SIG-M5 (cell line): ENCODE measurements at places on chromosomes 6 and 20.

DNA sequence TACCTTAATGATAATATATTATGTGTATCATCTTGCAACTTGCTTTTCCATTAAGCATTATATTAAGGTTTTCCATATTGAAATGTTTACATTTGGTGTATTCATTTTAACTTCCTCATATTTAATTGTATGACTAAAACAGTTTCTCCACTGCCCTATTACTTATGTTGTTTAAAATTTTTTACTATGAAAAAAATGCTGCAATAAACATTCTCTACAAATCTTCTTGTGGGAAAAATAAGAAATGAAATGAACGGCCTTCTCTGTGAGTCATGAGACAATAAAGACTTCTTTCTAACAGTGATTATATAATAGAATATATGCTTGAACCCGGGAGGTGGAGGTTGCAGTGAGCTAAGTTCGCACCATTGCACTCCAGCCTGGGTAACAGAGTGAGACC lies 25.5 kb downstream of the FASTKD5 start:
- DNase-seq = no peak

DNA sequence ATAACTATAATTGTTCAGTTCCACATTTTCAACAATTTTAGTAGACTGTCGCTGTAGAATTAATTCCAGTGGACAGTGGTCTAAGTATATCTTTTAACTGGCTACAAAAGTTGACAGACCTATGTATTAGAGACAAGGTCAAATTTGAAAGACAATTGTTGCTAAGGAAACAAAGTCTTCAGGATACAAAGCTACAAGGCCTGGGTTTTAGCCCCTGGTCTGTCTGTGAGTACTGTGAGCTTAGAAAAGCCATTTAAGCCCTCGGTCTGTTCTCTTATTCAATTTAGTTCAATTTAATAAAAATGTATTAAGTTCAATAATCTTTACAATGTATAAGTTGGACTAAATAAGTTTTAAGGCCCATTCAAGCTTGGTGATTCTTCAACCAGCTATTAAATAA lies 352.5 kb downstream of the HDGFL1 start:
- no peak for DNase-seq

GRCh38 chr6:2324166-2324953 lies 79.0 kb upstream of the GMDS start:
- no peak for DNase-seq

DNA sequence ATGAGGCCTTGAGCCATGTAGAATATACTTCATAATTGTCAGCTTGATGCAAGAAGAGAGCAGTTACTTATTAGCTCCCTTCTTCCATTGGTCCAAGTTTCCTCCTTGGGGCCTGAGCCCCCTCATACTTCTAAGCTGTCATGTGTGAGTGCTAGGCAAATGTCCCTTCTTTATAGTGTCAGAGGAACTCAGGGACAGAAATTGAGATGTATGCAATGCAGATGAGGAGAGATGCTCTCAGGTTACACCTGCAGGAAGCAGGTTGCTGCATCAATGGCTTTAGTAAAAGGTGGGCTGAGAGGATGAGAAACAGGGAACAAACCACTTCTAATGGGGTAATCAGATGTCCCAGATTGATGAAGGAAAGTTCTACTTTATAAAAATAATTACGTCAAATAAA lies 6.7 kb upstream of the PDSS2 start:
- DNase-seq = no peak

GRCh38 chr6:18182568-18182967 lies 27.3 kb downstream of the KDM1B start:
- DNase-seq = no peak

GRCh38 chr6:51260003-51260402 lies 441.3 kb downstream of the TFAP2B start:
- no peak for DNase-seq

DNA sequence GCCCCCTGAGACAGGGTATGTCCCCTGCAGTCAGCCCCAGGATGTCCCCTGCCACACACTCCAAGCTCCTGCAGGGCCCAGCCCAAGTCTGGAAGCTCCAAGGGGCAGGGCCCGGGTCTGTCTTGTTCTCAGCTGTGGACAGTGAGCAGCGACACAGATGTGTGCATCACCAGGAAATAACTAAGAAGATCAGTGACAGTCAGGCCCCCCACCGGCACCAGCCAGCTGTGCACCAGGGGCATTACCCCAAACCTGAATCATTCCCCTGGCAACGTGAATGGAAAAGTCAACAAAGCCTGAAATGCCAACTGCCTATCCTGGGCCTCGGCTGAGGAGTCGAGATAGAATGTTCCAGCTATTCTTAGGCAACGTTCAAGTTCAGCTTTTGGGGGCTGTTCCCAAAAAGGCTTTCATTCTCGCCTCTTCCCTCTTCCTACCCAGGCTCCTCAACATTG lies 105.0 kb downstream of the PREX1 start:
- no peak for DNase-seq

- DNase-seq = no peak
Measured at GRCh38 chr6:31087494-31088089, 24.8 kb downstream of the C6orf15 start.

- DNase-seq = no peak
Measured at GRCh38 chr6:26045928-26046368, 41.3 kb upstream of the HFE start.

DNA sequence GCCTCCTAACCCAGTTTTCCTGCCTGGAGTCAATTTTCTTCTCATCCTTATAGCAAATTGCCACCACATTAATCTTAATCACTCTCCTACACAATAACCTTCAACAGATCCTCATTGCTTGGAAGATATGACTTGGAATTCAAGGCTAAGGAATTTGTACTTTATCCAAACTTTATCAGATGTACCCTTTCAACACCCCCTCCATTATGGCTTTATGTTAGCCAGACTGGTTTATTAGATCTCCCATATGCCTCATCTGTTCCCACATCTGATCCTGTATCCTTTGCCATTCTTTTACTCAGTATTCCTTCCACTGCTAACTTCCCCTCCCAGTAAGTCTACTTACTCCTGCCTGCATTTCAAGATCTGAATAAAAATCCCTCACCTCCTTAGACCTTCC lies 4.0 kb upstream of the FRK start:
- DNase-seq = no peak

- DNase-seq = no peak
Measured at GRCh38 chr6:112701201-112701600, 354.1 kb downstream of the RFPL4B start.

DNA sequence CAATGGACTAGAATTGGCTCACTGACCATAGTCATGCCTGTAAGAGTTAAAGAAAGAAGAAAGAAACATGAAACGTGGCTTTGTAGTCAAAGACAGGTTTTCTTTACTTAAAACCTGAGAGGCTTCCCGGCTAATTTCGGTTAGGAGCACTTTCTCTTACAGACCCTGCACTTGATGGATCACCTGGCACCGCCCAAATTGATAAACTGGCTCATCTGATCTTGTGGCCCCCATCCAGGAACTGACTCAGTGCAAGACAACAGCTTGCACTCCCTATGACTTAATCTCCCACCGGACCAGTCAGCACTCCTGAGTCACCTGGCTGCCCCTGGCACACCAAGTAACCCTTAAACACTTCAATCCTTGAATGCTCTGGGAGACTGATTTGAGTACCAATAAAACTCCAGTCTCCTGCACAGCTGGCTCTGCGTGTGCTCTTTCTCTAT lies 12.3 kb downstream of the TMEM14B start:
- no peak for DNase-seq

DNA sequence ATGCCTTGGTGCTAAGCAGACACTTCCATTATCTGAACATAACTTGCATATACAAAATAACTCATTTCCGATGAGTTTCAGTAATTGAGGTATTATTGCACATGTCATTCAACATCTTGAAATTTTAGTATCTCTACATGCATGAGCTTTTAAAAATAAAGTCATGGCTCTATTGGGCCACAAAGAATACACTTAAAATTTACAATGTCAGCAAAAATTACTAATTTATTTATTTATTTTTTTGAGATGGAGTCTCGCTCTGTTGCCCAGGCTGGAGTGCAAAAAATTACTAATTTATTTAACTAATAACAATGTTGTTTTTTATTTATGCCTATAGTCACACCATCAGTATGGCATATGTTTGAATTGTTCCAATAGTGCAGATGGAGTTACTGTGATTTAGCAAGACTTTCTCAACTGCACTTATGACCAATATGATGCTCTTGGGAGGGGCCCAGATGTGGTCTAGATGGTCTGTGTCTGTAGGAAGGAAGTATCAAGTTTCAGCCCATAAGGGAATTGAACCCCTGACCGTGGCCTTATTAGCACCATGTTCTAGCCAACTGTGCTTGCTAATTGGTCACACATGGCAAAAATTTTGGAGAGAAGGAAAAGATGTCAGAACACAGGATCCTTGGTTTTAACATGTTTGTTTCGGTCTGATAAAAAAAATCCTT lies 370.7 kb upstream of the TSHZ2 start:
- no peak for DNase-seq

DNA sequence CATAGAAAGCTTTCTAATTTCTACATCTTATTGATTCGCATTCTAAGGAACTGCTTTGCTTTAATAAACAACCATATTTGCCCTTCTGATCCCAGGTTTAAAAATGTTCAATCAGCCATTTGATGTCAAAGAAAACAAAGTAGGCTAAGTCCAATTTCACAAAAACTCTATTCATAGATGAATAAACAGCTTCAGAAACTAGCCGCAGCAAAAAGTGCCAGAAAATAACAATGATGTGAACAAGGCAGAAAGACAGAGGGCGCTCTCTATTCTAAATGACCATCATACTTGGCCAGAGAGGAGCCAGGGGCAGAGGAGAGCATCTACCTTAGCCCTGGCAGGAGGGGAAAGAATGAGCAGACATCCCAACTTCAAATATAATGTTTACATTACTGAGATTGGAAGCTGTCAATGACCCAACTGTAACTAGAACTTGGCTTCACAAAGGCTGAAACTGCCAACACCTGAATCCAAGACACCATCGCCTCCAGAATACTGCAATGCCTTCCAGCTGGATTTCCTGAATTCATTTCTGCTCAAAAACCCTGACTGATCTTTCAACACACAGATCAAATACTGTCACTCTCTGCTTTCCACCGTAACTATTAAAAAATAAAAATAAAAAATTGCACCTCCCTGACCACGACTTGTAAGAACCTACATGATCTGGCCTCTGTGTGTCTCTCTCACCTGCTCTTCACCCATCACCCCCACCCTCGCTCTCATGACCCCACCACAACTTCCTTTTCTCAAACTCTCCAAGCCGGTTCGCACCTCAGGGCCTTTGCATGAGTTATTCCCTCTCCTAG lies 9.5 kb downstream of the CNKSR3 start:
- no peak for DNase-seq

DNA sequence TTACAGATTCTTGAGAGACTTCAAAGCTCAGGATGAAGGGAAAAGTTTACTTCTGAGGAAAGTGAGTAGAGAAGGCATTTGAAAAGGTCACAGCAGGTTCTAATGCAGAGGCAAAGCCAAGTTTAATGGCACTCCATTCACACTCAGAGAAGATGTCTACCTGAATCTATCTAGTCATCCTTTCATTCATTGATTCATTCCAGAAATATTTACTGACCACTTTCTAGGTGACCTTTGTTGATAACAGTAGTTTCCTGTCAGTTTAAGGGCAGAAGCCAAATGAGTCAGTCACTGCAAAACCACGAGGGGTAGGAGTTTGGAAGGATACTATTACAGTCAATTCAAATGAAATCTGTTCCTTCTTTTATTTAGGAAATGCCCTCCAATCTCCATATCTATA lies 30.8 kb downstream of the FBXO5 start:
- no peak for DNase-seq

GRCh38 chr20:16349523-16350260 lies 223.6 kb downstream of the KIF16B start:
- DNase-seq = no peak

- DNase-seq = no peak
Measured at GRCh38 chr20:8414586-8415274, 282.7 kb downstream of the PLCB1 start.

DNA sequence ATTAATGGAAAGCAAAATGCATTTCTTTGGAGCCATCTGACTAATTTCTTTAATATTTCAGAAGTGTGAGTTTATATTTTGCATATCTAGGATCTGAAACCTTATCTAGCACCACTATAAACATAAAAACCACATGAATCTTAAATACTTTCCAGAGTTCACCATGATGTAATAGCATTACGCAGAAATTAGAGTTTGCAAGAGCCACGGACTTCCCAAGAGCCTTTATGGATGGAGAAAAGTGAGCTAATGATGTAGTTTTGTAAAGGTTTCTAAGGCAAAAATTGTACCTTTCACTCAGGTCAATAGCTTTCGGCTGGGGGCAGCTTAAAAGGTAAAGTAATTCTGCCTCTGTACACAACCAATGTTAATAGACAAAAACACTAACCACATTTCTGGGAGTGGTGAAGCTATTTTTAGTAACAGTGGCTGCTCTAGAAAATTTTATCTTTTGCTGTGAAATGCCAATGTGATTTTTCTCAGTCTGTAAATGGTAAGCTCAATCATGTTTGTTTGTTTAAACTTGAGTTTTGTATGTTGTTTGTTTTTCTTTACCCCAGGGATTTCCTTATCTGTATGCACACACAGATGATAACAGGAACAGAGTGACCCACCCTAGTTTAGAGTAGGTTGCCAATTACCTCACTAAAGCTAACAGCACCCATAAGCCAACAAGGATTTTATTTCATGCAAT lies 80.5 kb downstream of the FILIP1 start:
- DNase-seq = no peak

DNA sequence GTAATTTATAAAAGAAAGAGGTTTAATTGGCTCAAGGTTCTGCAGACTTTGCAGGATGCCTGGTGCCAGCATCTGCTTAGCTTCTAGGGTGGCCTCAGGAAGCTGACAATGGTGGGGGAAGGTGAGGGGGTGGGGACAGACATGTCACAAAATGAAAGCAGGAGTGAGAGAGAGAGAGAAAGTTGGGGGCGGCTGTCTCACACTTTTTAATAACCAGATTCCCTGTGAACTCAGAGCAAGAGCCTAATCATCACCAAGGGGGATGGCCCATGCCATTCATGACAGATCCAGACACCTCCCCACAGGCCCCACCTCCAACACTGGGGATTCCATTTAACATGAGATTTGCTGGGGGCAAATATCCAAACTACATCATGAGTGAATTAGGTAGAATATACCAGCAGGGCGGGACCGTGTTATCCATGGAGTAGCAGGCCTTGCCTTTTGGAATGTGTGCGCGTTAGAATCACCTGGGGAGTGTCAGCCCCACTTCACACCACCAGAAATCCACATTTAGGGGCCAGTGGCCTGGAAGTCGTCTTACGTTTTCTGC lies 258.8 kb downstream of the CDH4 start:
- DNase-seq = no peak

DNA sequence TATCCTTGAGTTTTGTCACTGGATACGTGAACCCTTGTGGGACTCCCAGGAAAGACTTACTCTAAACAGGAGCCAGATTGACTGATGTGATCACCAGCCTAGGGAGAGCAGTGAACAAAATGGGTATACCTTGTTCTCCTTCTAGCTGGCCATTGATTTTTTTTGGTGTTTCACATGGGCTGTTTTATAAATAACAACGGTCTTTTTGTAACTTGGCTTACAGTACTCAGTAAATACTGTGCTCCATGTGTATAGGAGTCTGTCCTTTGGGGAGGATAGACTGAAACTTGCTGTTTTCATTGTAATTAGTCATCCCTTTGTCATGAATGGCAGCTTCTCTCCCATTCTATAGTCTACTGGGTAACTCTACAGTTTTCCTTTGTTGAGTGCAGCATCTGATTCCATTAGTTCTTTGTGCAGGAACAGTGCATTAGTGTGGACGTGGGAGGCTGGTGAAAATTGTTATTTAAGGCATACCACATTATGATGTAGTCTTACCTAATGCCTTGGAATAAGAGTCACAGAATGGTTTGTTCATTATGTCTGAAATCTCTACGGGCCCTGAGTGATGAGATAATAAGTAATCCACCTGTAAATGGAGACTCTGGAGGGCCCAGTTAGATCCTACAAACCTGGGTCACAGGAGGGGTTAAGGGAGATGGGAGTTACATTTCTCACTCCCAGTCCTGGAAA lies 89.5 kb downstream of the TIAM2 start:
- no peak for DNase-seq
